ENCODE measurements at places on chromosomes 13 and 19.

DNA sequence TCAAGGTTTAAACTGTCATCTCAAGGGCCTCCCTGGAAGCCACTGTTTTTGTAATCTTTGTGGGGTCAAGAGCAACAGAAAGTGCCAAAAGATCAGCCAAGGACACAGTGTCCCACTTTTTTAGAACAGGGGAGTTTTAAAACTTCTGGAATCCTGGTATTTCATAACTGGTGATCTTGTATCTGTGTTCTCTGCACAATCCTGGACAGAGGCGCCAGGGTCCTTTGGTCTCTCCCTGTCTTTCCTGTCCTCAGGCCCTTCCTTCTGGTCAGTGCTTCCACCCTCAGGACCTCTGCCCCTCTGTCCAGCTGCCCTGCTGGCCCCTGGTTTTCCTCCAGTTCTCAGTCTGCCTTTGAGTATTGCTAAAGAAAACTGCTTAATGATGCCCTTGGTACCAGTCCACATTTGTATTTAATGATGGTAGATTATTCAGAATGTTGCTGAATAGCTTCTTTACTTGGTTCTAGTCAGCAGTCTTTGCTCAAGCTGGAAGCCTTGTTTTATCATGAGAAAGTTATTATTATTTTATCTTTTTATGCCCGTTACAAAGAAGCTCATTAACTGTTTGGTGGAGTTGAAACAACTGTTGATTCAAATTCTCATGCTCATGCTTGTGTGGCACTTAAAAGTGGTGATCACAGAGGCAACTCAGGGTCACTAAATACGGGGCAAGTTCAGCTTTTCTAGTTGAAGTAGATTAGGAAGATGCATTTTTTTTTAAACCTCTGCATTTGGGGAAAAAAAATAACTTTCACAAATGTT, 47.5 kb downstream of the WASF3 start:
- no peak for DNase-seq

GRCh38 chr19:49362048-49362928, at the start of gene TEAD2:
TEAD2 (minus strand) TSS chr19:49362416; CDS start chr19:49360075, 2,341 bp downstream.
- DNase-seq: no peak

DNA sequence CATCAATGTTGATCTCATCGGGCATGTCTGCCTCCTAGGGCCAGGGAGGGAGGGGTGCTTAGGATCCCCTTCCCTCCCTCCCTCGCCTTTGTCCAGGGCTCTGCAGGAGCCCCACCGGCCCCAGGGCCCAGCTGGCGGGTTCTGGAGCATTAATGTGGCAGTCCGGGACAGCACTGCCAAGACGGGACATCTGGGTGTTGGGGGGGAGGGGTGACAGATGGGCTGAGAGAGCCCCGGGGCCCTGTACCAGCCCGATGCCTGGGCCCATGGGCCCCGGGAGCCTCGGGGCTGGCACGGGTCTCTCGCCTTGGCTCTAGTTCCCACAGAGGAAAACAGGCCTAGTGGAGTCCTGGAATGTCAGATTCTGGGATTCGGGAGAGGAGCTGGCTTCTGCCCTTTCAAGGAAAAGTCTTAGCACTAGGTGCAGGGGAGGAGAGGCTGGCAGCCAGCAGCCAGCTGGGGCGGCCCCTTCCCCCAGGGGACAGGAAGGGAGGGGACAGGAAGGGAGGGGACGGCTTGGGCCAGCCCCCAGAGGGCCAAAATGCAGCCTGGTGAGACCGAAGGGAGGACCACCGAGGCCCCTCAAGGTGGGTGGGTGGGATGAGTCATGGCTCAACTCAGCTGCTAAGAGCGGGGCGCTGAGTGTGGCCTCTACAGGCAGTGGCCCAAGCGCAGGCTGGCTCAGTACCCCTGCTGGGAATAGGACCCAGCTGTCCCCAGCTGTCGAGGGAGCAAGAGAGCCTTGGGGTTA, 3.1 kb downstream of the PPP1R14A start:
- no peak for DNase-seq

GRCh38 chr19:39237200-39238184, 7.3 kb downstream of the IFNL3 start:
- no peak for DNase-seq

GRCh38 chr19:18385675-18386542, at the start of gene GDF15:
GDF15 (plus strand) TSS chr19:18386158; CDS start chr19:18386190, 32 bp downstream.
- no peak for DNase-seq

DNA sequence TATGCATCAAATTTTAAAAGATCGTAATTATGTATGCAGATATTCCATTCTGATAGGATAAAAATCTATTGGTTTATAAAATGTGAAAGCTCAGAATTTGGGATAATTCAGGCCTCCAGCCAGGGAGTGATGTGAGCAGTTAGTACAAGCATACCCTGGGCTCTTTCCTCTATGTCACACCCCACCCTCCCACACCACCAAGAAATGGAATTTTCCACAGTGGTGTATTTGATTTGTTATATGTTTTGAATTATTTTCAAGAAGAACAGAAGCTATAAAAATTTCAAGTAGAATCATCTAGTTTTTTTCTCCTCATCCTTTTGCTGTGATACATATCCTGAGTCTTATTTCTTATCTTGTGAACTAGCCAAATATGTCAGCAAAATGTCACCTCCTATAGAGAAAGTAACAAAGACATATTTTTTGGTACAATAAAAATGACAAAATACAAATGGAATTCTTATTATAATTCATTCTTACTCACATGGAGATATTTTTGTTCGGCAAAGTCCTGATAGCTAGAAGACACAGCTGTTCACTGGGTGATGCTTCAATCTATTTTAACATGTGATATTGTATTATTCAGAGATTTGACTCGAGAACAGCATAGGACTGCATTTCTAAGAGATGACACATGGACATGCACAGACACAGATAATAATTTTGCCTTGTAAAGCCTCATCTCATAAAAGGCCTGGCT, 61.2 kb upstream of the FRY start:
- DNase-seq: no peak

- DNase-seq: peak; percentile 87
Observed at GRCh38 chr19:39406656-39407409, at the start of gene ZFP36. ZFP36 (plus strand) TSS chr19:39406847; CDS start chr19:39406905, 58 bp downstream.

GRCh38 chr13:113328851-113329250, 31.8 kb downstream of the LAMP1 start:
- DNase-seq: no peak

- no peak for DNase-seq
Observed at GRCh38 chr19:34881982-34882381, 44.7 kb upstream of the ZNF30 start.

DNA sequence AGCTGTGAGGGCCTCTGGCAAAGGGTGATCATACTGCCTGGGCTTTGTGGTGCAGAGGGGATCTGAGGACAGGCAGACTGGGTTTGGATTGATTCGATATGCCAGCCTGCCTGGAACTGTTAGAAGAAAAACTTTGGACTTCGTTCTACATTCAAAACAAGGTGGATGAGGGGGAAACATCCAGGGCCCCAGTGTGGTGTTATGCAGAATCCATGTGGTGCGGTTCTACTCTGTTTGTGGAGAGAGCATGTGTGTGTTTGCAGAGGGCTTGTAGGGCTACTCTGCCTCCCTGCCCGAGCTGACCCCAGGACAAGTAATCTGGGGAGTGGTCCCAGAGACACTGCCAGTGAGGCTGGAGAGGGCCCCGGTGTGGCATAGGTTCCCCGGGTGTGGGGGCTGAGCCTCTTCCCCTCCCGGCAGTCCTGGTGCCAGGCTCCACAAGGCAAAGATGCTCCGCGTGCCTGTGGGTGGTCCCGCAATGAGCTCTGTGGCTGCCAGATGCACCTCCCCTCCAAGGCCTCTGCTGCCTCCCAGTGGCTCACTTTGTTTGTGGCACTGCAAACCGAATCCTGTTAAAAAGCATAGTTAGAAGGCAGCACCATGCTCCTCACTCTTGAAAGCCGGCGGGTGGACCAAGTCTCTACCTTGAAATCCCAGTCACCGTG, 22.3 kb upstream of the TFDP1 start:
- no peak for DNase-seq

- DNase-seq: no peak
Observed at GRCh38 chr19:47826800-47827199, 5.1 kb downstream of the CRX start.

GRCh38 chr19:56159622-56160271, 16.1 kb upstream of the GALP start:
- DNase-seq: no peak

- no peak for DNase-seq
Observed at GRCh38 chr13:103101500-103101899, 35.3 kb upstream of the SLC10A2 start.

DNA sequence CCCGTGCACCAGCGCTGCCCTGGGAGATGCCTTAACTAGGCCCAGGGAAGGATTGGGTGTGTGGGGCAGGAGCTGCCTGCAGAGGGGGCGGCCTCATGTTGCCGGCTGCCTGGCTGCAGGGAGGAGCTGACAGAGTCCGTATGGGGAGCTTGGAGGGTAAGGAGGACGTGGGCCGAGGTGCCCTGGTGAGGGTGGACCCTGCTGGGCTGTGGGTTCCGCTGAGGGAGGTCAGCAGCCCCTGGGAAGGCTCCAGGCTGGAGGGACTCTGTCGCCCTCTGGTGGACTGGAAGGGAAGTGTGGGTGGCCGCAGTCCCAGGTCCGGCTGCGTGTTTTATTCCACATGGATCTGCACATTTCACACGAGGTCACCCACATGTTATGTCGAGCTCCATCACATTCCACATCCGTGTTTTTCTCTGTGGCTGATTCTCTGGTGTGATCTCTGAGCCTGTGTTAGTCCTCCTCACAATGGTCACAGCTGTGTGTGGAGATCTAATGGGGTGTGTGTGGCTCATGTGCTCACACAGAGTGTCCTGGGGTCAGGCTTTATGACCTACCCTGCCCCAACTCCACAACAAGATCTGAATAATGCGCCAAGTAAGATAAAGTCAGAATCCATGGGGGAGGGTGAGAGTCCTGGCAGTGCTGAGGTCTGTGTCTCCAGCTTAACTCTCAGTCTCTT, 1.8 kb upstream of the CEACAM8 start:
- peak; percentile 14 for DNase-seq

DNA sequence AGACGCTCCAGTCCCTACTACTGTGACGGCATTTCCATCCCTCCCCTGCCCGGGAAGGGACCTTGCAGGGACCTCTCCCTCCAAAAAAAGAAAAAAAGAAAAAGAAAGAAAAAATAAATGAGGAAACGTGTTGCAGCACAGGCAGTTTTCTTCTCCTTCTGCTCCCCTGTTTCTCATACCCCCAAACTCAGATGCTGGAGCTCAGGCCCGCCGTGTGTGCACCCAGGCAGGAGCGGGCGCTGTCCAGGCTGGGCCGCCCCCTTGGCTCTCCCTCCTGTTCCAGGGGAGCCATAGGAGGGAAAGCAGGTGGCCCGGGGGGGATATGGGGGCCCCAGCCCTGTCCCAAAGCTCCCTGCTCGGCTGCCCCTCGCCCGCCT, 5.8 kb downstream of the YIPF2 start:
- DNase-seq: no peak

- no peak for DNase-seq
Observed at GRCh38 chr19:1063909-1064660, 2.9 kb upstream of the ARHGAP45 start.

GRCh38 chr19:14139944-14140343, 3.6 kb upstream of the ASF1B start:
- DNase-seq: no peak

- DNase-seq: no peak
Observed at GRCh38 chr13:76474356-76474755, 411.8 kb downstream of the KCTD12 start.

GRCh38 chr13:92951273-92951890, 275.2 kb upstream of the GPC6 start:
- DNase-seq: no peak

DNA sequence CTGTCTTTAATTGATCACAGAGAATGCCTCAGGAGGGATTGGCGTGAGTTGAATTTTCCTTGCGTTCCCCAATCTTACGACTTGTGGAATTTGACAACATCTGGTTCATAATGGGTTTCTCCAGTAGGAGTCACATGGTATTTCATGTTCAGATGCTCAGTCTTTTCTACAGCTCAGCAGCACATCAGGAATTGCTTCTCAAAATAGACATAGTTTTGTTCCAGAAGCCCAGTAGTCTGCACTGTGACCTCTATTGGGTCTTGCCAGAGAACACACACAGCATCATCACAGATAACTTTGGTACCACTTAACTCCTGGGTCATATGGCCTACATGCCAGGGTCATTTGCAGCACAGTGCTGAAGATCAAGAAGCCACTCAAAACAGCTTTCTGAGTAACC, 282.5 kb upstream of the HTR2A start:
- no peak for DNase-seq

- no peak for DNase-seq
Observed at GRCh38 chr13:32887617-32888016, 128.6 kb upstream of the KL start.

DNA sequence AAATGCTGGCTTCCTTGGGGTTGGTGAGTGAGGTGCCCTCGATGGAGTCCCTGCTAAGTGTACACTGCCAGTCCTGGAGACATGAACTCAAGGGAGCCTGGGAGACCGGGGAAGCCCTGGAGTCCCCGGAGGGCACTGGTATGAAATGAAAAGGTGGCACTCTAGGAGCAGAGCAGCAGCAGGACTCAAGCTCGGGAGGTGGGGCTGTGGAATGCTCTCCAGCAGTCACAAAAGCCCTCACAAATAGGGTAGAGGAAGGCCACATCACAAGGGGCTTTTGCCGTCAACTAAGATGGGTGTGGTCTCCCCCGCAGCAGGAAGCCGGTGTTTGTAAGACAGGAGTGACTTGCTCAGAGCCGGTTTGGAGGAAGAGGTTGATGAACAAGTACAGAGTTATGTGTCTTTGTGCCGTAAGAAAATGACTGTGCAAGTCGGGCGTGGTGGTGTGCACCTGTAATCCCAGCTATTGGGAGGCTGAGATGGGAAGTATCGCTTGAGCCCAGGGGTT, 19.3 kb downstream of the CCNE1 start:
- DNase-seq: no peak

GRCh38 chr19:54696117-54696548, 28.1 kb upstream of the KIR3DL3 start:
- DNase-seq: no peak

GRCh38 chr13:65829241-65830008, 1400.7 kb downstream of the PCDH9 start:
- DNase-seq: no peak

DNA sequence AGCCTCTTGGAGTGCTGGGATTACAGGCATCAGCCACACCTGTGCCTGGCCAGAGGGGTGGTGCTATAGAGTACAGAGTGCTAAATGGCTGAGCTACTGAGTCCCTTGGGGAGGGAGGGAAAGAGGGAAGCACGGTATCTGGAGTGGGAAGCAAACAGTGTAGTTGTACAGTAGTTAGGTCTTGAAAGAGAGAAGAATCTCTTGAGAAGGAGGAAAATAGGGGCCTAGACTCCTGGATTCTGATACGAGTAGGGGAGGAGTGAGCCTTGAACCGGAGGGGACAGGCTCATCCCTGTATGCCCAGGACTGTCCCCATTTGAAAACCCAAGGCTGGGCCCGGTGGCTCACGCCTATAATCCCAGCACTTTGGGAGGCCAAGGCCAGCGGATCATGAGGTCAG, 5.1 kb downstream of the MYADM start:
- DNase-seq: no peak

GRCh38 chr13:39777021-39777420, 121.6 kb downstream of the COG6 start:
- DNase-seq: no peak
